ENCODE measurements at places on chromosomes 16 and 17.

DNA sequence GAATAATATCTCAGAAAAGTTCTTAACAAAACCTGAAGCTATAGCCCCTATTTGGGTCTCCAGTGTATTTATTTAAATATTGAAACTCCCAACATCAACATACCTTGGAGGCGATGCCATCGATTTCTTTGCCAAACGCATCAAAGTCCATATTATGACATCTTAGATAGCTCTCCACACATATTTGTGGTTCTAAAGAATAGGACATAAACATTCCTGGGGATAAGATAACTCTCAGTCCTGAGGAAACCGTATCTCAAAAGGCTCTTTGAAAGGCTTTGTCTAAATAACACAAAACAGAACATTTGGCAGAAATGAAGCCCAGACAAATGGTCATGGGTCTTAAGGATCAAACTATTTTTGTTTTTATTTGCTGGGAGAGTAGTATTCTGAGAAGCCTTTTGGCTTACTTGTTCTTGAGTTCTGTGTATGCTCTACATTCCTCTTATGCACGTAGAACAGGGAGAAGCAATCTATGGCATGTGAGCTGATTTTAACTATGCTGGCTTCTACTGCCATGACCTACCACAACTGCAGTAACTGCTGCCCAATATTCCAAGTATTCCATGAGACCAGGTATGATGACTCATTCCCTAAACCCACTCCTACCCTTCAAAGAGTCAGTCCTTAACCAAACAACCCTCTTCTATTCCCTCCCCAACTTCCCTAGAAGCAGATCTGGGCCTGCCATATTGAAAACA, 279.0 kb upstream of the ZFHX3 start:
- DNase-seq: no peak

GRCh38 chr16:67259705-67260104, 10.9 kb downstream of the SLC9A5 start:
- DNase-seq: no peak

DNA sequence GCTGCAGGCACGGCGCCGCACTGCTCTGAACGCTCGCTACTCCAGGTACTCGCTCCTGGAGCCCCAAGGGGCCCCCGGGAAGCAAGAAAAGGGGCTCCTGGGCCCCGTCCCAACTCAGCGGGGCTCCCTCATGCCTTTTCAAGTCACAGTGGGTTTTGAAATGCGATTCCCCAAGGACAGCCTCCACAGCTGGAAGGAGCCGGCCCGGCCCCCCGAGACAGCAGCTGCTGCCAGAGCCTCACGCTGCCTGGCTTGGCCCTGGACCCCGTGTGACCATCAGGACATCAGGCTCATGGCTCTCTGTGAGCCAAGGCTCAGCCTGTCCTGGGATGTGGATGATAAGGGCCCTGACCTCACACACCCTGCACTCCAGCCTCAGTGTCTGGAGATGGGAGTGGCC, 80.6 kb downstream of the LMF1 start:
- DNase-seq: no peak

- DNase-seq: no peak
Measured at GRCh38 chr16:86515777-86516622, 5.7 kb downstream of the FOXF1 start.

DNA sequence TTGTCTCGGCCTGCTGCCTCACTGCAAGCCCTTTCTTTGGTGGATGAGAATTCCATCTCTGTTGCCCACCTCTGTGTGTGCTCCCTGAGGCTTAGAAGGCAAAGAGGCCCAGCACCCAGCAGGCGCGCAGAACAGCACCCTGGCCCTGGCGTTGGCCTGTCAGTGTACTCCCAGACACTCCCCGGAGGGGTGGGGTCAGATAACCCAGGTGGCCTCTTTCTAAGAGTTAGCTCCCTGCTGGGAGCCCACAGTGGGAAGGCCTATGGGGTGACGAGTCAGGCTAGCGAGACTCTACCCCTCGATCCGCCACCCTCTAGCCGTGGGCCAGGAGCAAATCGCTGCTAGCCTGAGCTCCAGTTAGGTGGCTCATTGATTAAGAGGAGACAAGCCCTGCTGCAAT, 38.1 kb downstream of the SRL start:
- no peak for DNase-seq

- no peak for DNase-seq
Measured at GRCh38 chr16:89097392-89097772, 3.7 kb downstream of the ACSF3 start.

DNA sequence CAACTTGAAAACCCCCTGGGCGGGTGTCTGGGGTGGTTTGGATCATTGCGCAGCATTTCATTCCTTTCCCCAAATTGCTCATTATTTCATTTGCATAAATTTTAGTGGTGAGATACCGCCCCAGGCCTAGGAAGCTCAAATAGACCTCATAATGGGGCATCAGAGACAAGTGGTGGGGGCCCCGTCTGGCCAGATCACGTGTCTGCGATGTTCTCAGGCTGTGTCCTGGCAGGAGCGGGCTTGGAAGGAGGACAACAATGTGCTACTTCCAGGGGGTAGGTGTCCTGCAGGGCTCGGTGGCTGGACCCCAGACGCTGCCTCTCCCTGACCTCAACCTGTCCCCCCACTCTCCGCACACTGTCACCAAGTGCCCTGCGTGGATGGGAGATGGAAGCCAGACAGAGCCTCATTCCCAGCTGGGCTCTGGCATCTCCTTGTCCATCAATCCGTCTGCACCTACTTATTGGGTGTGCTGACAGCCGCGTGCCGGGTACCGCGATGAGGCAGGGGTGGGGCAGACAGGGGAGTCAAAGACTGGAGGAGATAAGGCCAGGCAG, 116.9 kb downstream of the NTN1 start:
- no peak for DNase-seq

Data from activated effector memory CD4-positive, alpha-beta T cell treated with anti-CD3 and anti-CD28 coated beads, Interleukin-2, amount 50 U/mL, for 16 hours (primary cell).